ENCODE measurements at places on chromosomes 1 and 21.

DNA sequence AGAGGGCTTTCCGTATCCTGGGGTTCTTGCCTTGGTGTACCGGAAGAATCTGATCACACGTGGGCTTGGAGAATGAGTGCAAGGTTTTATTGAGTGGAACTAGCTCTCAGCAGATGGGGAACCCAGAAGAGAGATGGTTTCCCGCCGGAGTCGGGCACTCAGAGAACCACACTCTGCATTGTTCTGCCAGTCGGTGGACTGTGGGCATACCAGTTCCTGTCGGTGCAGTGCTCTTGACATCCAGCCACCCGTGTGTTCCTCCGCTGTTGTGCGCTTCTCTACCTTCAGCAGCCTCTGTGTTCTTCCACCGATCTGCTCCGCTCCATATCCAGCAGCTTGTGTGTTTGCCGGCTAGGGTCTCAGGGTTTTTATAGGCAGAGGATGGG lies 10.8 kb upstream of the PPIE start:
- no peak for ATAC-seq

GRCh38 chr21:17370916-17371315 lies 141.9 kb upstream of the CXADR start:
- ATAC-seq, result no peak

DNA sequence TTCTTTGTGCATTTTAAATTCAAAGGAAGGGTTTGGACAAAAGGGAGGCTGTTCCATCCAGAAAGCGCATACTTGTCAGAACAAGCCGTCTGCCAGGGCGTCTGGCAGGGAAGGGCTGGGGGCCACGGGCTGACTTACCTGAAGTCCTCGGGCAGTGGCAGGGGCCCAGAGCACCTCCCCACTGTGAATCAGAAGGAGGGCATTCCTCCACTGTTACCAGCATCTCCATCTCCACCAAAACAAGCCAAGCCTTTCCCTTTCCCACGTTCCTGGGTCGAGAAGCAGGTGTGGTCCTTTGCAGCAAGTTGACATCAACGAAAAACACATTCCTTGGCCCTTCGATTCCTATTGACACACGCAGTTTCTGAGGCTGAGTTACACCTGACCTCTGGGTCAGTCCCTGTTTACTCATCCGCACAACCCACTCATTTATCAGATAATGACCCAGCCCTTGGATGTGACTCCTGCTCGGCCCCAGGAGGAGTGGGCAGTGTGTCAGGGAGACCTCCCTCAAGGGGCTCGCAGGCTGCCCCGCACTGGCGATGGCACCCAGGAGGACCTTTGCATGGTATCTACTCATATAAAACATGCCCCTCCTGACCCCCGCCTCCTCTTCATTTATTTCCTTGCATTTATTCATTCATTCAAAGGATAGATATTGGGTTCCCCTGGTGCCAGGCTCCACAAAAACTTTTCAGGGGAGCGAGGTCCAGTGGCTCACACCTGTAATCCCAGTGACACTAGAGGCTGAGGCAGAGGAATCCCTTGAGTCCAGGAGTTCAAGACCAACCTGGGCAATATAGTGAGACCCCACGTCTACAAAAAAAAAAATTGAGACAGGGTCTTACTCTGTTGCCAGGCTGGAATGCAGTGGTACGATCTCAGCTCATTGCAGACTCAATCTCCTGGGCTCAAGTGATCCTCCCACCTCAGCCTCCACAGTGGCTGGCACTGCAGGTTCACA lies 60.2 kb downstream of the TOMM20 start:
- no peak for ATAC-seq

DNA sequence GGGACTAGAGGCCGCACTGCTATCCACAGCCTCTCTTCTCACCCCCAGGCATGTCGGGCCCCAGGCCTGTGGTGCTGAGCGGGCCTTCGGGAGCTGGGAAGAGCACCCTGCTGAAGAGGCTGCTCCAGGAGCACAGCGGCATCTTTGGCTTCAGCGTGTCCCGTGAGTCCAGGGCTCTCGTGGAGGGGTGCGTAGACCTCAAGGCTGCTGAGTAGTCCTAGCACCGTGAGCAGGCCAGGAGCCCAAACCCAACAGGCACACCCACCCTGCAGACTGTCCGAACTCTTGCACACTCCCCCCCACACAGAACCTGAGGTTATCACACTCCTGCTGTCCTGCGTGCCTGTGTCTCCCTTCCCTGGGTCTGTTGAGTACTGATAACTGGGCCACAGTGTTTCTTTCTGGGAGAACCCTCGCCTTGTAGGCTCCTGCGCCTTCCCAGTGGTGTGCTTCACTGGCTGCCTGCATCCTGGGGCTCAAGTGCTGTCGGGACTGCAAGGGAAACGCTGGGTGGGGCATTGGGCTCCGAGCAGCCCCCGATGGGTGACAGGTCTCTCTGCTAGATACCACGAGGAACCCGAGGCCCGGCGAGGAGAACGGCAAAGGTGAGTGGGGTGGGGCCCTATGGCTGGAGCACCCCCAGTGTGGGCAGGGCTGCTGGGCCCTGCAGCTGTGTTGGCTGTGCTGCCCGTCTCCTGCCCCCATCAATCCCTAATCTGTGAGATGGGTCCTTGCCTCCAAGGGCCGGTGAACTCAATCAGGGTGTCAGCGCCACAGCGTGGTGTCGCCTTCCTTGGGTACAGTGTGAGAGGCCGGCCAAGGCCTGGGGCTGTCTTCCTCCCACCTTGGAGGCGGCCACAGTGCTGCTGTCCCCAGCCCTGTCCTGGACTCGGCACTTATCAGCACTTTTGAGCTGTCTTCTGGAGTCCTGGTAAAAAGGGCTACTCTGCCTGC lies 4.0 kb upstream of the GJC2 start:
- no peak for ATAC-seq

DNA sequence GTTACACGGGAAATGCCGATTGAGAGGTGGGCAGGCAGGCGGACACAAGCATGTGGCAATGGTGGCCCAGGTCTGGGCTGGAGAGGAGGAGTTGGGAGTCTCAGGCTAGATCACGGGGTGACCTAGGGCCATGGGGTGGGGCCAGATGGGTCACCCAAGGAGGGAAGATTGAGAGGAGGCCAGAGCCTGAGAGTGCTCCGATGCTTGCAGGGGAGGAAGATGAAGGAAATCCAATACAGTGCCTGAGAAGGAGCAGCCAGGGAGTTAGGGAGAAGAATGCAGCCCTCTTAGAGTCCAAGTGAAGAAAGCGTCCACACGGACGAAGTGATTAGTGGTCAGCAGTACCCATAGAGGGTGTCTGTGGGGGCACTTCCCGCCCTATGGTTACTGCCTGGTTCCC lies 61.4 kb upstream of the FAM3B start:
- ATAC-seq, result no peak

GRCh38 chr1:12460911-12461621 lies 156.9 kb downstream of the DHRS3 start:
- ATAC-seq, result peak; percentile 33

- no peak for ATAC-seq
Measured at GRCh38 chr1:60133000-60133673, 59.6 kb upstream of the C1orf87 start.

GRCh38 chr1:116740296-116740695 lies 13.9 kb upstream of the CD2 start:
- no peak for ATAC-seq

DNA sequence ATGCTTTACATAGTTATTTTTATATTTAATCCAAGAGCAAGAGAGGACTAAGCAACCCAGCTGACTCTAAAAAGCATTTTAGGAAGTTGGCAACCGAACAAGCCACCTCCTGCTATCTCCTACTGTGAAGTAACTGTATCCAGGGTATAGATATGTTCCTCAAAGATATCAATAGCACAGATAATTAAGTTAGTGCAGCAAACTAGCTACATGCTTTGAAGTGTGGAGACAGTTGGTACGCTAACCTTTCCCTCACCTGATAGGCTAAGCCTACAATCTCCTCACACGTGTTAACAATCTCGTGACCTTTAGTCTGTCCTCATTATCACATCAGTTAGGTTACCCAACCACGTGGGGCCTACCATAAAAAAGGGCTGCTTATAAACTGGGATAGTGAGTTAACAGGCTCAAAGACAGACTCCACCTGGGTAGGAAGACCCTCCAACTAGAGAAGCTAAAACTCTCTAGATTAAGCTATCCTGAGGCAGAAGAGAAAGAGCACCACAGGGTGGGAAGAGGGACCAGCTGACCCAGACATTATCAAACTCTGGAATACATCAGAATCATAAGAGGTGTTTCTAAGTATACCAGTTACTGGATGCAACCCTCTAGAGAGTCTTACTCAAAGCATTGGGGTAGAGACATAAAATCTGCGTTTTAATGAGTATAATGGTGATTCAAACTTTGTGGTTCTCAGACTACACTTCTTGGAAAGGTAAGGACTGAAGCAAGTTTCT lies 340.1 kb upstream of the ESRRG start:
- ATAC-seq, result no peak

DNA sequence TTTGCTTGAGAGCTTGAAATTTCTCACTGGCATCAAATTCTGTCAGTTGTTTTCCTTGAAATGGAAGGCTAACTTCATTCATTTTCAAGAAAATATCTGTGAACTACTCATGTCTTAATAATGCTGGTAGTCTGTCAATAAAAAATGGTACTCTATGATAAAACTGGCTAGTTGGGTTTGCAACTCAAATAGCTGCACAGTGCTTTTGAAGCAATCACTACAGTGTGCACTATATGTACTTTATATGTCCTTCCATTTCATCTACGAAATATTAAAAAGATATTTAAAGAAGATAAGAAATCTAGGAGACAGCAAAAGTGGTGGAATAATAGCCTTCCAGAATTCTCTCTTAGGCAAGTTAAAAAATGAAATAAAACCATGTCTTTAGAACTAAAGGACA lies 39.9 kb upstream of the ZNHIT6 start:
- ATAC-seq, result no peak

DNA sequence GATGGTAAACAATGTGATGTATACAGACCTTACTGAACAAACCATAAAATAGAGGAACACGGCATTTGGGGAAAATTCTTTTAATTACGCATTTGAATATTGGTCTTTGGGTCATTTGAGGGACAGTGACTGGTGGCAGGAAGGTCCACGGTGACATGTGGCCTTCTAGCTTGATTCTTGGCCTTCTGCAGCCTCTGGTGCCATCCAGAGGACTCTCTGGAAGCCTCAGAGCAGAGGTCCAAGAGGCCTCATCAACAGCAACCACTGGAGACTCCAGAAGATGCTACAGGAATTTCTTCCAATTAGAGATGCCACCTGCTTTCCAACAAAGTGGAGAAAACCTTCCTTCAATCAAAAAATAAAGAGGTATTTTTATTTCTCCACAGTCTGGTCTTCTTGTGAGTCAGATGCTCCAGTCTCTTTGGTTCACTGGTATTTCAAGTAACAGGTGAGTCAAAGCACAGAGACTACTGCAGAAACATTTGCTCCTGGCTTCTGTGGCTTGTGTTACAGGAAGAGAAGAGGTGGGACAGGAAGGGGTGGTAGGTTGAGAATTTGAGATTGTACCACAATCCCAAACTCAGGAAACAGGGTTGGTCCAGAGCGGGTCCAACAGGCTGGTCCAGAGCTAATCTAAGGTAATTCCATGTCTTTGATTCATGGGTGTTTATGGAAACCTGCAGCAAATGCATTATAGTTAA lies 2.7 kb upstream of the F5 start:
- no peak for ATAC-seq

GRCh38 chr21:38413958-38414548 lies 84.2 kb downstream of the ERG start:
- no peak for ATAC-seq
